Activated naive CD8-positive, alpha-beta T cell treated with anti-CD3 and anti-CD28 coated beads for 36 hours (primary cell): ENCODE measurements at places on chromosomes 4 and X. TPM values are rescaled to one million over a fixed set of nuclear protein-coding genes. Genes with fewer than 3 reads are reported as not detected.

The SHROOM3 gene
- total RNA-seq, result 0.06 TPM

The MAGEC2 gene
- total RNA-seq, result not detected

The BMP3 gene
- not detected for total RNA-seq

The CETN2 gene
- 10.2 TPM for total RNA-seq

The MAGEB18 gene
- not detected for total RNA-seq

The GABRA4 gene
- not detected for total RNA-seq

The TAF7L gene
- not detected for total RNA-seq

The GAGE2A gene
- total RNA-seq, result not detected

The PLAC8 gene
- 132 TPM for total RNA-seq

The CYTL1 gene
- total RNA-seq, result not detected

The SMIM43 gene
- total RNA-seq, result not detected

The HDX gene
- 1.4 TPM for total RNA-seq

The CSN1S1 gene
- total RNA-seq, result not detected

The CPE gene
- total RNA-seq, result not detected

The RASGEF1B gene
- total RNA-seq, result 6.7 TPM

GRCh38 chr4:635851-636627 lies 10.7 kb downstream of the PDE6B start:
- no peak for DNase-seq

GRCh38 chr4:185341841-185342240 lies 53.9 kb downstream of the LRP2BP start:
- DNase-seq, result no peak

DNA sequence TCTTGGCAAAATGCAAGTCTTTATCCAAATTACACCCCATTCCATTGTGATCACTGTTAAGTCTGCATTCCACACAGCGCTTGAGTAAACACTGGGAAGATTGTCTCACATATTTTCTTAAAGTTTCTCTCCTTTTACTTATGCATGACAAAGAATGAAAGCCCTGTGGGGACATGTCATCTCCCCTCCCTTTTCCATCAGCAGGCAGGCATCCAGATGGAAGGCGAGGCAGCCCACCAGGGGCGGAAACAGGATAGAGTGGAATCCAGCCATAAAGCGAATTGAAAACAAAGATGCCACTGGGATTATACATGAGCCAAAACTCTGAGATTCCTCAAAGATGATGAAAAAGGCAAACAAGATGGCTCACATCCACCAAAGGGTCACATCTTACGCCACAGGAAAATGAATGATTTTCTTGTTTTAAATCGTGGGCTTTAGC lies 78.2 kb downstream of the AFAP1 start:
- no peak for DNase-seq

DNA sequence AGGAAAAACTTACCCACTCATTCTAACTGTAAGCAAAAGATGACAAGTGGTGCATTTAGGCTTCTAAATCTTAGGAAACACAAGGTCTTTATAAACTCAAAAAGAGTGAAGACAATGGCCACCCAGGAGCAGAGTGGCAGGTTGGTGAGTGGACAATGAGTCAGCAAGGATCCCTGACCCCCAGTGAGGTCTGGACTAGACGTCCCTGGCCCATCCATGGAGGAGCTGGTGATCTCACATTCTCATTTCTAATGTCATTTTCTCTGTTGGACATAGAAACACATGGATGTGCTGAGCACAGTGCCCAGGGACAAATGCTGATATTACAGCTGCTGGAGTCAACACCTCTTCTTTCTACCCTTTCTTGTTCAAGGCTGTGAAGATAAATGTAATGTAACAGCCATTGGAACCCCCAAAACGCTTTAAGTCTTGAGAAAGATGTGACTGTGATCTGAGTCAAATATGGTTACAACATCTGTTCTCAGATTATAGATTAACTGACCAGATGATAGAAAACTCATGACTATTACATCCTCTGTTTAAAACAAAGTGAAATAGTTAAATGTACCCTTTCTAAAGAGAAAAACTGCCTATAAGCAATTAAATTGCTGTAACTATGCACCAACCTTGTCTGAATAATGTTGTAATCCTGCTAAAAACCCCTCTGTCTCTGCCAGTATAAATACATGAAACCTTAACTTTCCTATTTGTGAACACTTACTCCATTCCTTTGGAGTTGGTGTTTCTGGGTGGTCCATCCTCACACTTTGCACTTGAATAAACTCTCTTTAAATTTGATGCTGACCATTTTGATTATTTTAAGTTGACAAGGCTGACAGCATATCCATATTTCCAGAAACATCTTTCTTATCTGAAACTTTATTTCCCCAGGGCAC lies 92.7 kb downstream of the USP46 start:
- no peak for DNase-seq

- no peak for DNase-seq
Observed at GRCh38 chr4:54015423-54016030, 48.9 kb downstream of the CHIC2 start.

DNA sequence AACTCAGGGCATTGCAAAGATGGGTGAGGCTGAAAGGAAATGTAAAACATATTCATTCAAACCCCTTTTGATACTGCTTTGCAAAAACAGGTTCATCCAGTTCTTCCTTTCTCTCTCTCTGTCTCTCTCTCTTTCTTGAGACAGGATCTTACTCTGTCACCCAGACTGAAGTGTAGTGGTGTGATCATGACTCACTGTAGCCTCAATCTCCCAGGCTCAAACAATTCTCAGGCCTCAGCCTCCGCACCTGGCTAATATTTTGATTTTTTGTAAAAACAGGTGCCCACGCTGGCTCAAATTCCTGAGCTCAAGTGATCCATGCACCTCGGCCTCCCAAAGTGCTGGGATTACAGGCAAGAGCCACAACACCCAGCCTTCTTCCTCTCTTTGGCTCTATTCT lies 15.6 kb upstream of the DCHS2 start:
- DNase-seq, result no peak

GRCh38 chr4:165184220-165184619 lies 23.1 kb upstream of the KLHL2 start:
- no peak for DNase-seq

- DNase-seq, result no peak
Observed at GRCh38 chrX:110287605-110288004, 30.3 kb downstream of the AMMECR1 start.

- no peak for DNase-seq
Observed at GRCh38 chr4:76339364-76339763, 32.8 kb downstream of the STBD1 start.

- no peak for DNase-seq
Observed at GRCh38 chr4:120733968-120734367, 188.6 kb downstream of the PRDM5 start.

GRCh38 chr4:3387943-3388361 lies 53.8 kb upstream of the HGFAC start:
- DNase-seq, result no peak

- DNase-seq, result no peak
Observed at GRCh38 chr4:143512978-143513313, 556 bp upstream of the SMARCA5 start.

DNA sequence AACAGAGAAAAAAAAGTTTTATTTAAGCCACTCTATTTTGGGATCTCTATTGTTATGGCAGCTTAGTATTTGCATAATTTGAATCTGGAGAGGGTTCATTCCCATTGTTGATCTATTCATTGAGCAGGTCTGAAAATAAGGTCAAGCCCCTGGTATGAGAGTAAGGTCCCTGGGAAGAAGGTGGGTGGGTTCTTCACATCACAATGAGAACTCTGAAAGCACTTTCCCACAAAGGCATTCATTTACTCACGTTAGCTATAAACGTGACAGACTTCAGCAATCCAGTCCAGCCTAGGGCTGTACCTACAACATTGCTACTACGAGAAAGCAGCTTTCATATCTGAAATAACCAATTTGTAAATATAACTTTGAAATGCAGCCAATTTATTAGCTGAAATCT lies 126.2 kb downstream of the CORIN start:
- DNase-seq, result no peak

DNA sequence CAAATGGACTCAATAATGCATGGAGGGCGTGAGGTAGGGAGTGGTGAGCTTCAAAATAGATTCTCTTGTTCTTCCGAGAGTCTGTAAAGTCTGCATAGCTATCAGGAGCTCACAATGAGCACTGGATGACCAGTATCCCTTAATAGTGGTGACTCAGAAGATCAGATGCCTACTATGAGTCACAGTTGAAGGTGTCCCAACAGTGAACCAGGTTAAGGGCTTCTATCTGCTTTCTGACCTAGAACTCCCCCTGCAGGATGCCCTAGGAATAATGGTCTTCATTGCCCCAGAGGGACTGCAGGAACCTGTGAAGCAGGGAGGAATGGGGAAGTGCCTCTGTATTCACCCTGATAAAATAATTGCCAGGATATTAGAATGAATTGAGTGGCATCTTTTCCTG lies 22.1 kb downstream of the DGKK start:
- no peak for DNase-seq

DNA sequence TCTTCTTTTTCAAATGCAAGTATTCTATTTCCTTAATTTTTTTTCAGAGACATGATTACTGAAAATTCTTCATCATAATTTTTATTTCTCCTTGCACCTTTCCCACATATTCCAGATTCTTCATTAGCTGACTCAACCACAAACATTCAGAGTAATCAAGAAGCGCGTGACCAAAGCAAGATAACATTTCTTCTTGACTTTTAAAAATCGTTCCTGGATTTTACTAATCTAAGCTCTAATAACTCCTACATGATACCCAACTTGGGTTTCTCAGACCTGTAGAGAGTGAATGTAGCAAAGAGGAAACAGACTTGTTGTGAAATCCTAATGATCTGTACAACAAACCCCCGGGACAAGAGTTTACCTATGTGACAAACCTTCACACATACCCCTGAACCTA lies 615.0 kb downstream of the TMA16 start:
- DNase-seq, result no peak

GRCh38 chr4:174708381-174708780 lies 120.7 kb downstream of the GLRA3 start:
- no peak for DNase-seq

- no peak for DNase-seq
Observed at GRCh38 chr4:126553248-126553647, 1079.5 kb upstream of the INTU start.

DNA sequence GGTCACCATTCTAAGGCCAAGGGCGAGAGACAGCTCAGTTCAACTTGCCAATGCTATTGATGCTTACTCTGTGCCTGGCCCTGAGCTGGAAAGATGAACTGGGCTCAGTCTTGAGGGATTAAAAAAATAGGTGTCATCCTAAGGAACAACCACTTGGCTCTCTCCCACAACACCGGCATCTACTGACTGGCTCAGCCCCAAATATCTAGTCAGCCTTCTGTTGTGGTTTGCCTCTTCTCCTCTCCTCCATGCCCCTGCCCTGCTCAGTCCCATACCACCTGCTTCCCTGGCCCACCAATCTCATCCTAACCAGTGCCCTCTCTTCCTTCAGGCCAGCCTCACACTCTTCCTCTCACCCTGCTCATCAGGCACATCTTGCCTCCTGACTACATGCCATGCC lies 29.6 kb downstream of the KDM5C start:
- no peak for DNase-seq

DNA sequence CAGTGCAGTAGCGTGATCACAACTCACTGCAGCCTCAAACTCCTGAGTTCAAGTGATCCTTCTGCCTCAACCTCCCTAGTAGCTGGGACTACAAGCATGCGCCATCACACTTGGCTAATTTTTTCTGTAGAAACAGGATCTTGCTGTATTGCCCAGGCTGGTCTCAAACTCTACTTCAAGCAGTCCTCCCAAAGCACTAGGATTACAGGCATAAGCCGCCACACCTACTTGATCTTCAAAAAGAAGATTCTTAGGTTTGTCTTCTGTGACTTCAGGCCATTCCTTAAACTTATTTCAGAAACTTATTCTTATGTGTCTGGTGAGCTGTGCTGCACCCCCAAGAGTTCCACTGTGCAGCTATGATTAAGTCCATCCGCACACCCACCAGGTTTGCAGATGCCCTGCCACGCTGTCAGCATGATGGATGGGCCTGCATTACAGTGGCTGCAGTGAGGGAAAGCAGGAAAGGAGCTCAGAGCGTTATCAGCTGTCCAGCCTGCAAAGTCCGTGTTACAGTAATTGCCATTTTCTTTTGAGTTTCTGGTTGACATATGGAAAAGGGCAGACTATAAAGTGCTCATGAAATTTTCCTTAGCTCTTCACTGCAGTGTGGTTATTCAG lies 146.6 kb downstream of the AASDH start:
- DNase-seq, result no peak

DNA sequence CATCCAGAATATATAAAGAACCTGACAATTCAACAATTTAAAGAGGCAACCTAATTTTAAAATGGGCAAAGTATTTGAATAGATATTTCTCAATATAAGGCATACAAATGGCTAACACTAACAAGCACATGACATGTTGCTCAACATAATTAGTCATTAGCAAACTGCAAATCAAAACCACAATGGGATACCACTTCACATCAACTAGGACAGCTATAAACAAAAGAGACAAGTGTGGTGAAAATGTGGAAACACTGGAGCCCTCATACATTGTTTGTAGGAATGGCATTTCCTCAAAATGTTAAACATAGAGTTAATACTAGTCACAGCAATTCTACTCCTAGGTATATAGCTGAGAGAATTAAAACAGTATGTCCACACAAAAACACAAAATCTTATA lies 96.7 kb downstream of the CORIN start:
- DNase-seq, result no peak

DNA sequence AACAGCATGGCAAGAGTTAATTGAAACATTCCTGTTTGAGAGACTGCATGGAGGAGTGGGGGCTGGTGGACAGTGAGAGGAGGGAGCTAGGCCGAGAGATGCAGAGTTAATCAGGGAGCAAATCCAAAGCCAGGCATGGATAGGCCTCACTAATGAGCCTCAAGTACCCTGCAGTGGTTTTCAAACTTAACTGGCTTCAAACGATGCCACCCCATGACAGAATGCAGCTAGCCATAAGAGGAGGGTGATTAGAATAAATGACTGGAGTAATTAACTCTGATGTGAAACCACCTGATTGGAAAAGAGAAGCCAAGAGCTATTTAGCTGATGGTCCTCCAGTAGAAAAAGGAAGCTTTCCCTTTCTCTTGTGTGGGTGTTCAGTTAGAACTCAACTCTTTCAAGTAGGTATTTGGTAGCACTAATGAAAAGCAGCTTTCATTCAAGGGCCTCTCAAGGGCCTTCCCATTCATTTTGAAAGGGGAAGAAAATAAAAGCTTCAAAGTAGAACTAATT lies 215.4 kb upstream of the MAB21L2 start:
- DNase-seq, result no peak

DNA sequence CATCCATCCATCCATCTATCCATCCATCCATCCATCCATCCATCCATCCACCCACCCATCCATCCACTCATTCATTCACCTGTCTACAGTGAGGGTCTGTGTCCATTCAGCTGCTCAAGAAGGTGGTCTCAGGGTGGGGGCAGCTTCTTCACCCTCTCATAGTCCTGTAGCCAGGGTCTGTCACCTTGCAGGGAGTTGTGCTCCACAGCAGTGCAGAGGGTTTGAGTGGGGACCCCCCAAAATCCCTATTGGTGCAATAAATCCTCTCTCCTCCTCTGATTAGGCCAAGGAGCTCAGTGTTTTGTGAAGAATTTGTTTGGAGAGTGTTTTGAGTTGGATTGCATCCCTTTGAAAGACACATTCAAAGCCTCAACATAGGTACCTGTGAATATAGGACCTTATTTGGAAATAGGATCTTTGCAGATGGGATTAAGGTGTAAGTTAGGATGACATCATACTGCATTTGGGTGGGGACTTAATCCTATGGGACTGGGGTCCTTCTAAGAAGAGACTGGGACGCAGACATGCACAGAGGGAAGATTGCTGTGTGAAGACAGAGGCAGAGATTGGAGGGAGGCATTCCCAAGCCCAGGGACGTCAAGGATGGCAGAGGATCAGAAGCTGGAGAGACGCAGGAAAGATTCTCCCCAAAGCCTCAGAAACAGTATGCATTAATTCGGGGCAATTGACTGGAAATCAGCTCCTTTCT lies 12.0 kb downstream of the P2RY8 start:
- DNase-seq, result no peak

GRCh38 chrX:153530411-153531129 lies 13.1 kb downstream of the ATP2B3 start:
- no peak for DNase-seq
